ENCODE measurements at places on chromosomes 12 and 14.

- no peak for DNase-seq
Measured at GRCh38 chr12:11158885-11159444, 12.0 kb upstream of the SMIM10L1 start.

DNA sequence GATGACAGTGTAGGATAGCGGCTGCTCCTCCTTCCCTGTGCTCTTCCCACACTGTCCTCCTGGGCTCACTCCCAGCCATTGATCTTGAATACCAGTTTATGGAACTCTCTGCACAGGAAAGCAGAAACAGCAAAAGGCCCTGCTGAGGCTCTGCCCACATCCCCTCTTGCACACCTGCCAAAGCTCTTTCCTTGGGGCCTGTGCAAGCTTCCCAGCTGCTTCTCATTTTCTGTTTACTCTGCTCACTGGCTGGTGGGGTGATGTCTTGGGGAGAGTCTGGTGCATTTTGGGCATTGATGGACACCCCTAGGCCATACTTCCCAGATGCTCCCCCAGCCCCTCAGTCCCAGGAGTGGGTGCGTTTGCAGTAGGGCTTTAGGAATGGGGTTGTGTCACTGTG is 361.8 kb downstream of the TMEM121 start:
- no peak for DNase-seq

DNA sequence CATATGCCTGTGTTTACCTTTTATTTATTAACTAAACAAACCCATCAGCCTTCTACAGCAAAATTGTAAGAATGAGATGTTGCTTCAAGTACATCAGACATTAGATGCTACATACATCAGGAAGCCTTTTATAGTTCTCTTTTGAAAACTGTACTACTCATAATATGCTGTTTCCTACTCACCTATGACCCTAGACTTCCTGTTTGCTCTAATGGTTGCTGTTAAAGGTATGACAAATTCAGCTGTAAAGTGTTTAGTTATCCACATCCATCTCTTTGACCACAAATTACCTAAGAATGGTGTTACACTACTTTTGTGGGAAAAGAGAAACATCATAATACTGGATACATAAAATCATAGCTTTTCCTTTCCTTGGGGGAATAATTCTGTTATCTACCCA is 220.0 kb downstream of the RAD51B start:
- DNase-seq: no peak

DNA sequence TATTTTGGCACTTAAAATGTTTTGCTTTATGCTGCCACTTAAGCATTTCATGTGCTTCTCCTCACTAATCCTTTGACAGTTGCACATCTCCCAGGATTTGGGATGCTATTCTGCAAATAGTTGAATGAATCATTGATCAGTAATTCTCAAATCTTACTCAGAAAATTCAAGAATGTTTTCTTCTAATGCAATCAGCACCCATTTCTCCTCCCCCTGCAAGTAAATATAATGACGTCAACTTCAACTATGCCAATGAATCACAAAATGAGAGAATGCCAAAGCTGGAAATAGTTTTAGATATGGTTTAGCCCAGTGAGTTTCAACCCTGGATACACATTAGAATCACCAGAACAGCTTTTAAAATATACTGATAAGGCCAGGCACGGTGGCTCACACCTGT is 2.1 kb upstream of the BLOC1S1 start:
- no peak for DNase-seq

DNA sequence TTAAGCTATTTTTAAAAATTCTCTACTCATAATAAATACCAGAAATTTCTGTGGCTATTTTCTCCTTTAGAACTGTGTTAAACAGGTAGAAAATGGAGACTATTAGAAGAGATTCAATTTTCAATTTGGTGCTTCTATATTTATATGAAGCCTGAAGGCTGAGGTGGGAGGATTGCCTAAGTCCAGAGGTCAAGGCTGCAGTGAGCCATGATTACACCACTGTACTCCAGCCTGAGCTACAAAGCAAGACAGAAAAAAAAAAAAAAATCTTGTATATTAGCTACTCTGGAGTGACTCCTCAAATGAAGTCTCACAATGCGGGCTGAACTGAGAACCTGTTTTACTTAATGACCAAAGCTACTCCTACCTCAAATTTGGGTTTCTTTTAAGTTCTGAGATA is 9.8 kb upstream of the DPF3 start:
- no peak for DNase-seq

DNA sequence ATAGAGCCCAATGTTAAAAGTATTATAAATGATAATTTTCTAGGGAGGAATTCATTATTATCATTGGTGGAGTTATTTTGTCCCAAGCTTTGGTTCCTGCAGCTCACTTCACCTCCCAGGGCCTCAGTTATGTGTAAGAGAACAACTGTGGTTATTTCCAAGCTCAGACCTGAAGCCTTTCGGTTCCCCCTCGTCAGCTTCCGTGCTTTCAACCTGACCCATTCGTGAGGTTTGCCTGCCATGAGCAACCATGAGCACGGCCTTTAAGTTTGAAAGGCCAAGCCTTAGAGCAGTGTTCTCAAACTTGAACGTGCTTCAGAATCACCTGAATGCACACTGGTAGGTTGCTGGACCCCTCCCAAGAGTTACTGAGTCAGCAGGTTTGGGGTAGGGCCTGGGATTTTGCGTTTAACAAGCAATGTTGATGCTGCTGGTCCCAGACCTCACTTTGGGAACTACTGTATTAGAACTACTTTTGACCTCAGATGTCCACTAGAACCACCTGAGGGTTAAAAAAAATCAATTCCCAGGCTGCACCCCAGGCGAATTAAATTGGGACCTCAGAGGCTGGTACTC is 133.0 kb upstream of the PRMT8 start:
- DNase-seq: no peak

GRCh38 chr14:34053666-34054065 is 102.8 kb upstream of the EGLN3 start:
- DNase-seq: no peak

GRCh38 chr12:92995258-92995903 is 66.3 kb upstream of the EEA1 start:
- no peak for DNase-seq
